Colonic mucosa (tissue), 4 donors: ENCODE measurements at places on chromosomes 3 and 15. TPM values are rescaled to one million over a fixed set of nuclear protein-coding genes. Genes with fewer than 3 reads are reported as not detected.

FAM81A gene
- total RNA-seq, result 18.8 TPM

- peak; percentile 80 for DNase-seq
These were observed 1.8 kb upstream of the SCN5A start for GRCh38 chr3:38651153-38651789.

- no peak for DNase-seq
These were observed 49.5 kb downstream of the GLDN start for GRCh38 chr15:51390966-51391422.

GHSR gene
- not detected for total RNA-seq

DNA sequence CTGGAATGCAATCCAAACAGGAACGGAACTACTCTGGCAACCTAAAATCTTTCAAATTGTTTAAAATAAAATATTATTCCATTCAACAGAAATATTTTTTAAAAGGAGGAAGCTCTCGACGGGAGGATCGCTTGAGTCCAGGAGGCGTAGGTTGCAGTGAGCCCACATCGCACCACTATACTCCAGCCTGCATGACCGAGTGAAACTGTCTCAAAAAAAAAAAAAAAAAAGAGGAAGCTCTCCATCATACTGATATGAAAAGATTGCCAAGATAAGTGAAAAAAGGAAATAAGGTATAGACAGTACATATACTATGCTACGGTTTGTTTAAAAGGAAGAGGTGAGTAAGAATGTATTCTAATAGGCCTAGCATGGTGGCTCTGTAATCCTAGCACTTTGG is 3.6 kb downstream of the RAD18 start:
- DNase-seq, result no peak

FOXL2NB gene
- not detected for total RNA-seq

SCAANT1 gene
- not detected for total RNA-seq

DNA sequence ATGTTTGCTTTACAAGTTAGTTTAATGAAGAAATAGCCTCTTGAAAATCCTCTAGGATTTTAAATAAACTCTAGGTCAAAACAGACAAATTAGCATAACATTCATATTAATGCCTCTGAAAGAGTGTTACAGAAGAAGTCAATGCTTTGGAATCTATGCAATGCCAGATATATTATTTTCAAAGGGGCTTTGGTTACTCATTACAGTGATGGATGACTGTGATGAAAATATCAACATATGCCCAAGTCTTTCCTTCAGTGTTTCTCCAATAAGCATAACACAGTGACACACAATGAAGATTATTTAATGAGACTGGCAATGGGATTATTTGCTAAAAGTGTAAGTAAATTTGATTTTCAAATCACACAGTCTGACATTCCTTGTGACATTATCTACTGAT is 1247.2 kb downstream of the ROBO2 start:
- no peak for DNase-seq

GRIP2 gene
- 0.47 TPM for total RNA-seq

DNA sequence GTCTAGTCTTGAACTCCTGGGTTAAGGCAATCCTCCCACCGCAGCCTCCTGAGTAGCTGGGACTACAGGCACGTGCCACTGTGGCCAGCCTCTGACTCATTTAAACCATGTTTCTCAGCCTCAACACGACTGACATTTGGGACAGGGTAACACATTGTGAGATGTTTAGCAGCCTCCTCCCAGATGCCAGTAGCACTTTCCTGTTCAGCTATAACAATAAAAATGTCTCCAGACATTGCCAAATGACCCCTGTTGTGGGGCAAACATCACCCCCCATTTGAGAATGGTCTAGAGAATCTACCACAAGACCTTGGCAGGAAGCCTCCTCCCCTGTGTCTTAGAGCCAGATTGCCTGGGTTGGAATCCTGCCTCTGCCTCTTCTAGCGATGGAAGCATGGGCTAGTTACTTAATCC is 8.4 kb downstream of the TMEM40 start:
- DNase-seq, result no peak

- peak; percentile 64 for DNase-seq
These were observed 46.1 kb upstream of the SEMA4B start for GRCh38 chr15:90154861-90155626.

- DNase-seq, result no peak
These were observed 675 bp downstream of the TSEN2 start for GRCh38 chr3:12484983-12485327.

ZMYND10 gene
- total RNA-seq, result 0.37 TPM

GRCh38 chr3:143991713-143992112 is 20.1 kb downstream of the DIPK2A start:
- DNase-seq, result no peak

- no peak for DNase-seq
These were observed 6.4 kb downstream of the BDH1 start for GRCh38 chr3:197549261-197549885.

TLR9 gene
- total RNA-seq, result 0.27 TPM

- DNase-seq, result no peak
These were observed 15.8 kb downstream of the LOXL1 start for GRCh38 chr15:73941871-73942635.

- no peak for DNase-seq
These were observed 79.3 kb downstream of the EEFSEC start for GRCh38 chr3:128232376-128233178.

CYP1A2 gene
- not detected for total RNA-seq

- DNase-seq, result no peak
These were observed 76.8 kb upstream of the HRH1 start for GRCh38 chr3:11077466-11077865.

- no peak for DNase-seq
These were observed 44.3 kb upstream of the MRPS22 start for GRCh38 chr3:139299261-139300132.

THRB gene
- total RNA-seq, result 27.6 TPM

GPR156 gene
- total RNA-seq, result 0.07 TPM

NPAP1 gene
- not detected for total RNA-seq

IQCH gene
- 2.2 TPM for total RNA-seq

UBAP1L gene
- total RNA-seq, result 3.7 TPM

CADPS gene
- total RNA-seq, result 2.9 TPM

- no peak for DNase-seq
These were observed 82.8 kb downstream of the DUT start for GRCh38 chr15:48414015-48414414.

- peak; percentile 69 for DNase-seq
These were observed at the start of gene SFMBT1 for GRCh38 chr3:53045518-53046170. Gene SFMBT1 (minus strand): TSS chr3:53046073. CDS start chr3:52969128, 76,945 bp downstream.

GRCh38 chr3:18544146-18544545 is 119.0 kb upstream of the SATB1 start:
- no peak for DNase-seq

IGF1R gene
- total RNA-seq, result 37.0 TPM

DNA sequence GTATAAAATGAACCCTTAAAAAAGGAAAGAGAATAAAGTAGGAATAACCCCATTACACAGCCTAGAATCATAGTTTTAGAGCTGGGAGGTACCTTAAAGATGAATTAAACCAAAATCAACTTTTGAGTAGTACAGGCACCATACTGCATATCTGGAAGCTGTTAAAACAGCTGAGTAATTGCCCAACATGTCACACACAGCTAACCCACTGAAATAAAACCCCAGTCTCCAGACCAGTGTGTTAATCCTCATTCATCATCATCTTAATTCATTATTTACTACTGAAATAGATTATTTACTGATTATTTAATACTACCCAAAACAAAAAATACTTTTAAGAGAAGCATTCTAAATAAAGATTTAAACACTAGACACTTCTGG is 52.8 kb downstream of the GPR160 start:
- no peak for DNase-seq

GOLGA8S gene
- total RNA-seq, result 0.08 TPM

CCNB2 gene
- 22.7 TPM for total RNA-seq

ISLR2 gene
- 0.27 TPM for total RNA-seq

DNA sequence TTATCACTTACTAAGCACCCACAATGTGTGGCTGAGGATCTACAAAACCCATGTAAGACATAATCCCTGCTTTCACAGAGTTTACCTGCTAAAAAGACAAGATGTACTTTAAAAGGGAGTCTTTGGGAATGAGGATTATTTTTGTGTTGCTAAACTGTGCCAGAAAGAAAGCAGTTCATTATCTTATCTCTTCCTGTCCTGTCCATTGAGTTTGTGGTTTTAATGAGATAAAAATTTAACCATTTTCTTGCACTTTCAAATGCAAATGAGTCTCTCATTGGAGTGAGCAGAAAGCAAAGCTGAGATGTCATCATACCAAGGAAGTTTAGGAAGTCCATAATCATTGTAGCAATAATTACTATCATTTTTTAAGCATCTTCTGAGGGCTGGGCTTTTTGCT is 231.2 kb upstream of the ADAMTS9 start:
- DNase-seq, result no peak

DNA sequence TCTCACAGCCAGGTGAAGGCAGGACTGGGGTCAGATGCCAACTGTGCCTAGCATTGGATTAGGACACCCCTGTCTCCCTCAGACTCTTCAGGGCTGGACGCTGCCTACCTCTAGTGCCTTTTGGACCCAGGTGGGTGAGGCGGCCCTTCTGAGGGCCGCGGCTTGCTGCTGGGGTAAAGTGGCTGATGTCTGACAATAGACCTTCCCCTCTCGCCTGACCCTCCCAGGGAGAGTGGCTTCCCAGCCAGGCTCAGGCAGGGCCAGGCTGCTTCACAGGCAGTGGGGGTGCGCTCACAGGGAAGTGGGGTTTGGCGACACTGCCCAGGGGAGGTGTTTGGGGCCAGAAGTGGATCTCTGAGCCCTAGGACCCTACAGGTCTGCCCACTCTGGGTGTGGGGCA is 43.3 kb upstream of the C15orf39 start:
- DNase-seq, result no peak

DNA sequence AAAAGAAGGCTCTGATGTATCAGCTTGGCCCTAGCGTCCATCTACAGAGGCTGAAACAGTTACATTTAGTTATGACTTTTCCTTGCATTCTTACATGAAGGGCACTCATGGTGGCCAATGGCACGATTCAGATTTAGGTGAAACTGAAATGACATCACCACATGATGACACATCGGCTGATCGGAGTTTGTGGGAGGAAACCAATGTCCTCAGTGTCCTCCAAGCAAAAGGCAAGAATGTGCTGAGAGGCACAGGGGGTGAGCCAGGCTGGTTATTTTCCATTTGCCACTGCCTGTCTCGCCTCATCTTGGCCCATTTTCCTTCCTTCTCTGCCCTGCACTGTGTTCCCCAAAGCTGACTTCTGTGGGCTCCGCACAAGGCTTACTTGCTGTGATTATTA is 34.4 kb downstream of the TARS3 start:
- DNase-seq, result no peak
